ENCODE measurements at places on chromosomes 4 and X. TPM values are rescaled to one million over a fixed set of nuclear protein-coding genes. Genes with fewer than 3 reads are reported as not detected.

DNA sequence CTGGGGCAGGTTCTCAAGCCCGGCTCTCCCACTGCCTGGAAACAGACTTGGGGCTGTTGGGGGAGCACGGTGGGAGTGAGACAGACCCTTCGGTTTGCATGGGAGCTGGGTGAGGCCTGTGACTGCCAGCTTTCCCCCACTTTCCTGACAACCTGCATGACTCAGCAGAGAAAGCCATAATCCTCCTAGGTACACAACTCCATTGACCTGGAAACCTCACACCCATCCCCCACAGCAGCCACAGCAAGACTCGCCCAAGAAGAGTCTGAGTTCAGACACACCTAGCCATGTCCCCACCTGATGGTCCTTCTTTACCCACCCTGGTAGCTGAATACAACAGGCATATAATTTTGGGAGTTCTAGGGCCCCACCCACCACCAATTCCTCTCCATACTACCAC is 57.6 kb upstream of the UBQLN2 start:
- DNase-seq, result no peak

DNA sequence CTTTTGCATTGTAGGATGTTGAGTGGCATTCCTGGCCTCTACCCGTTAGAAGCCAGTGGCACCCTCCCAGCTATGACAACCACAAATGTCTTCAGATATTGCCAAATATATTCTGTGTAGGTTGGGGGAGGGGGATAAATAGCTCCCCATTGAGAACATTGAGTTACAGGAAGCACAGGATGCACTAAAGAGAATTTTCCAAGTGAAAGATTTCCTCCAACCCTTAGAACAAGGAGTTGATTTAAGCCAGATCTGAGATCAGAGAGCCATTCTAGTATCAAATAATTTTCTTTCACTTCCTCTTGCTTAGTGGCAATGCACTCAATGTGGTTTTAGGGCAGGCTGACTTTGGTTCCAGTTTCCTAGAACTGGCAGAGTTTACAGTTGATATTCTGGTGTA is 436.6 kb downstream of the C4orf33 start:
- DNase-seq, result no peak

GRCh38 chr4:142350871-142351270 is 495.2 kb downstream of the INPP4B start:
- DNase-seq, result no peak

DNA sequence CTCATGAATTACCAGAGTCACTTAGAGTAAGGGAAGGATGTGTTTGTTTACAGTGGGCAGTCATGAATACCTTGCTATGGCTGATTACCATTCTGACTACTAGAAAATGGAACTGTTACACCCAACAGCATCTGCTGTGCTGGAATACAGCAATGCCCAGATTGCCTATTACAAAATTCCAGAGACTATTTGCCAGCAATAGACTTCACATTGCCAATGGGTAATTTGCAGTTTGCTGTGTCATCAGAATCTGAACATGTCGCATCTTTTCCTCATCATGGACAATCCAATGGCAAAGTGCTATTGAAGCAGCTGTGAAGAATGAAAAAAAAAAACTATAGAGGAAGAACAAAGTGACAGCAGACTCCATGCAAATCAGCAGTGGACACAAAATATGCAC is 356.6 kb downstream of the CXXC4 start:
- no peak for DNase-seq

The FSTL5 gene
- polyA plus RNA-seq, result 0.15 TPM
